ENCODE measurements at places on chromosomes 7 and 10.
A peak's percentile ranks its signal among the peaks of the same experiment; 100 is the strongest.

DNA sequence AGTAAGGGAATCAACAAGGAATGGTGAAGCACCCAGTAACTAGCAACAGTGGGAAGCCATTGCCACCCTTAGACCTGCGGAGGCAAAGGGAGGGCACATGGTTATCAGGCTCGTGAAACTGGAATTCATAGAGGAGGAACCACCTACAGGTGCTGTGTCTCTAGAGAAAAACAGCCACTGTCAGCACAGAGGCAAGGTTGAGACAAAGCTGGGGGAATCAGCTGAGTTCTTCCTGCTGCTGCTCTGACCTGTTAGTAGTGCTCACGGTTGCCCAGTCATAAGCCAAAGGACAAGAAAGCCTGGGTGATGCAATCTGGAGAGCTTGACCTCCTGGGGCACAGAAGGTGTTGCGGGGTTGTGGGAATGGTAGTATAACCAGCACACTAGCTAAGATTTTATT, 110.1 kb downstream of the TPST1 start:
- DNase-seq, result no peak

GRCh38 chr7:102279537-102280400, 6.9 kb upstream of the SH2B2 start:
- peak; percentile 31 for DNase-seq

GRCh38 chr10:43971981-43972380, 323.3 kb upstream of the ZNF32 start:
- DNase-seq, result no peak

GRCh38 chr7:31175672-31176071, 123.6 kb downstream of the ADCYAP1R1 start:
- no peak for DNase-seq

- DNase-seq, result no peak
Measured at GRCh38 chr10:63084690-63085382, 48.3 kb upstream of the NRBF2 start.

- no peak for DNase-seq
Measured at GRCh38 chr10:49258350-49258683, 40.7 kb upstream of the C10orf71 start.

GRCh38 chr7:124322561-124322960, 289.7 kb upstream of the TMEM229A start:
- DNase-seq, result no peak

DNA sequence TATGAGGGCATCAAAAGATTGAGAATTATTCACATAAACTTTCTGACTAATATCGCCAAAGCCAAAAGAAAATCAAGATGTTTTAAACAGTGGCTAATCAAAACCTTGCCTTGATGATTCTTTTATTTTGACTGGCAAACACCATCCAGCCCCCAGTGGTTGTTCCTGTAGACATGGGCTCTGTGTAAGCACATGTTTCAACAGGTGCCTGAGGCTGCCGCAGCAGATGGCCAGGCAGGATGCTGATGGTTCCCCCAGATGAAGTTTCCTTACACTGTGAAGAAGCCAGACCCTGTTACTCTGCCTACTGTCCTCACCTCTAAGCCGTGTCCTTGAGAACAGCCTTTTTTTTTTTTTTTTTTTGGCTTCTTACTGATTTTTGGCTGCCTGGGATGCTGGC, 146.5 kb downstream of the RAB11FIP2 start:
- no peak for DNase-seq

DNA sequence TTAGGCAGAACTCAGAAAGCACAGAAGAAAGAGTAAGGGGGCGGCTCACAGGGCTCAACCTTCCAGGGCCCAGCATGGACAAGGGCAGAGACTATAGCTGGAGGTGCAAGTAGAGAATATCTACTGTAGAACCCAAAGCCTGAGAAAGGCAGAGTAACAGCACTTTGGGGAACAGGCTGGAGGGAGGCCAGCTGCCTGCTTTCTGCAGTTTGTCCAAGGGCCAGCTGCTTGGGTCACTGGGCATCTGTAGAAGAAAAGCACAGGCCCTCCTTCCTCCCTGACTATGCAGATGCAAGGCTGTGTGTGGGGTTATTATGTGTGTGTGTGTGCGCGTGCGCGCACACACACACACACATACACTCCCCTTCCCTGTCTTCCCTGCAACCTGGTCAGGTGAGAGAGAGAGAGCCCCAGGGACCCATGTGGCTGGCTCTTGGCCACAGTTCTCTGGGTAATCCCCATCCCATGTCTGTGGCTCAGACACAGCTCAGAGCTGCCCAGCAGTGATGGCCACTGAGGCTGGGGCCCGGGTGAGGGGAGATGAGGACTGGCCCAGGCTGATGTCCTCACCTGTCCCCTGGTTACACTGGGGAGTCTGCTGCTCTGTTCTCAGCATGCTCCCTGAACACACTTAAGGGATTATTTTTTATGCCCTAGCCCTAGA, 9.0 kb downstream of the ADRA2A start:
- DNase-seq, result no peak

GRCh38 chr7:143375298-143376034, 5.7 kb upstream of the ZYX start:
- no peak for DNase-seq

DNA sequence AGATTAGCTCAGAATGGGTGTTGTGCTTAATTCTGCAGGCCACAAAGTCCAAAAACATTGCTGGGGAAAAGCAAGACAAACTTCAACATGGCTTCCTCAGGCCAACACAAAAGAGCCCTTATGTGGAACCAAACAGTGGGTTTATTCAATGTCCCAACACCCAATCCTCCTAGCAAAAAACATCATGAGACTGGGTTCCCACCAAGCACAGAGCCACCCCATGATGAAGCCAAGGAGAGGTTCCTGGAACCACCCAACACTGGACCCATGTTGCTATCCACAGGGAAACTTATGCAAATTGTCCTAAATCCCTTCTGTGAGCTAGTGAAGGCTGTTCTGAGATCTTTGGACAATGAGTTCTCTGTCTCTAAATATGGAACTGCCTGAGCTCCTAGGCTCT, 24.0 kb downstream of the SLC25A13 start:
- no peak for DNase-seq

DNA sequence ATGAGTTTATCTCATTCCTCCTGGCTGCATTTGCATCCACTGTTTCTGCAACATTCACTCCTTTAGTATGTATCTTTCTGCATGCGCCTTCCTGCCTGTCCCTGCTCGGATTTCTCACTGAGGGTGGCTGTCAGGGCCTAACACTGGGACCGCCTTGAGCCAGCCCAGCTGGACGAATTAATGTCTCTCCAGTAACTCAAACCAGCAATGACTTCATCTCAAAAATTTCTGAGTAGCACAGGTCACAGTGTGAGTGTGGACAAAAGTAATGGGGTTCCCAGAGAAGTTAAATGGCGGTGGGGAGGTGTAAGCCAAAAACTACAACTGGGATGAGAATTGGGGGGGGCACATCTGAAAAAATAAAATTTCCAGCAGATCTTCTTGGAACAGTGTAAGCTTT, 444.0 kb upstream of the MGMT start:
- no peak for DNase-seq

DNA sequence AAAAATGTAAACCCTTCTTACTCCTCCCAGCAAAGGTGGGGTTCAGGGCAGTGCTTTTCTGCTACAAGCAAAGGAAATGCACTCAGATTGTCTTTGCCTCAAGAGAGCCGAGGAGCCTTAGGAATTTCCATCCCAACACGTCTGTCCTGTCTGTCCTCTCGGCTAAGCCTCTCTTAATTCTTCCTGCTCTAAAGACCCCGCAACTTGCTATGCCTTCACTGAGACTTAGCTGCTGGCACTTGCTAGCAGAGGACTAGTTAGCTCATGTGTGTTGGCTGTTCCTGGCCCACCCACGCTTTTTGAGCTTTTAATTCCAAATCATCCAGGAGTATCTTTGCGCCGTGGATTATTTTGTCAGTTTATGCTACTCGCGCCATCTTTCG, 481 bp upstream of the NPM3 start:
- DNase-seq, result no peak

GRCh38 chr7:92708111-92709042, 118.2 kb upstream of the FAM133B start:
- DNase-seq, result no peak

GRCh38 chr7:92717993-92718716, 118.2 kb downstream of the CDK6 start:
- peak; percentile 52 for DNase-seq

DNA sequence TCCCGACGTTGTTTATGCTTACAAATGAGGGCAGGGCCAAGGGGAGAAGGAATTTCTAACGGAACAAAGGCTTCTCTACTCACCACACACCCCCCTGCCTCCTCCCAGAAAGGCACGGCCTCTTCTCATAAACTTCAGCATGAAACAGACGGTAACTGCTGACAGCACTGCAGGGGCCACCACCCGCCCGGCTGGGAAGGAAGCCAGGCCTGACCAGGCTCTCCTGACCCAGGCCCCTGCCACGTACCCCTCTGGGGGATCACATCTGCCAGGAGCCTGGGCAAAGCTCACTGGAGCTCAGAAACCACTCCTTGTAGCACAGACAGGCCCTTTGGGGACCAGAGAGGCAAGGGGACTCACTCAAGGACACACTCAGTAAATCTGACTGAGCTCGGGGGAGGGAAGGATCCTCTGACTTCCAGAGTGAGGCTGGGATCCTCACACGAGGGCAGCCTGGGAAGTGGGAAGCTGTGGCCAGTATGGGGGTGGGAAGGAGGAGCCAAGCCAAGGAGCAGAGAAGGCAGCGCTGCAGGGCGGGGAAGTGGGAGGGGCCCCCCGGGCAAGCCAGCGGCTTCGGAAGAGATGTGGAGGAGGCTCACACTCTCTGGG, 46.1 kb downstream of the ZCCHC24 start:
- no peak for DNase-seq

DNA sequence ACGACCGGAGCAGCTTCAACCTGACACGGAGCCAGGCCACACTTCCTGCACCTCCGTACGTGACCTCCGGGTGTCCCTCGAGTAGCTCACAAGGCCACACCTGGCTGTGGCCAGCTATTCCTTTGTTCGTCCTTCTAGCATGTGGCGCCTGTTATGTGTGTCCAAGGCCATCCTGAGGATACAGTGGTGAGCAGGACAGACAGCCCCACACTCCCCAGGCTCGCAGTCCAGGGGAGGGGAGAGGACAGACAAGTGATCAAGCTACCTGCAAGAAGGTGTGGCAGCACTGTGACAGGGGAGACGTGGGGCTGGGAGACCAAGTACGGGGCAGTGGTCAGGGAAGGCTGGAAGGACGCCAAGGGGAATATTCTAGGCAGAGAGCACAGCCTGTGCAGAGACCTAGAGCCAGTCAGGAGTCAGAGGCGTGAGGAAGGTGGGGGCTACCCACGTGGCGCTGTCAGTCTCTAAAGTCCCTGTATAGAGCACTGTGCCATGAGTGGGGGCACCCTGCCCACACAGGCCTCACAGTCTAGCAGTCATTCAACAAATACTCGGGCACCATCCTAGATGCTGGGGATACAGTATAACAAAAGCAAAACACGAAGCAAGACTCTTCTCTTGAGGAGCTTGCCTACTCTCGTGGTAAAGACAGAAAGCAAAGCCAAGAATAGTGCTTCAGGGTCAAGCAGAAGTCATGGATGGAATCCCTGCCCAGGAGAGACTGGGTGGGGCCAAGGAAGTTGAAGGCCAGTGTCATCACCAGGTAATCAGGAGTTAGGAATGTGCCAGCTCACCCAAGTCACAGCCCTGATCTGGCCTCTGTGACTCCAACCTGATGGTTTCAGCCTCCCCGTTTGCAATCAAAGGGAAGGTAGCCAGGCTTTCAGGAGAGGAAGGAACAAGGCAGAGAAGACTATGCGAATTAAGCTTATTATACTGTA, 58.6 kb downstream of the PROSER2 start:
- no peak for DNase-seq

- no peak for DNase-seq
Measured at GRCh38 chr7:96250776-96251361, 71.0 kb downstream of the SLC25A13 start.

DNA sequence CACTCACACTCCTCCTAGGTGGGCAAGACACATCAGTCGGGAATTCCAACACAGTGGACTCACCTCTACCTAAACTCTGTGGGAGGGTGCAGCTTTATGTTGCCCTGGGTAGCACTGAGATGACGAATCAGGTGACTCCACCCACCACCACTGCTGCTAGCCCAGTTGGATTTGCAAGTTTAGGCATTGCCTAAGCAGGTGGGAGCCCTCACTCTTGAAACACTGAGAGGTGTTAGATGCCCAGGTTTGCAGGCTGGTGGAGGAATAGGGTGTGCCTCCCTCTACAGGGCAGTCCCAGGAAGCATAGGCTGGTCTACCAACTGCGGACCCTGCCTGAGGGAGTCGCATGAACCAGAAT, 708.9 kb downstream of the POM121L12 start:
- no peak for DNase-seq

GRCh38 chr7:113770146-113770738, 148.6 kb downstream of the PPP1R3A start:
- no peak for DNase-seq

DNA sequence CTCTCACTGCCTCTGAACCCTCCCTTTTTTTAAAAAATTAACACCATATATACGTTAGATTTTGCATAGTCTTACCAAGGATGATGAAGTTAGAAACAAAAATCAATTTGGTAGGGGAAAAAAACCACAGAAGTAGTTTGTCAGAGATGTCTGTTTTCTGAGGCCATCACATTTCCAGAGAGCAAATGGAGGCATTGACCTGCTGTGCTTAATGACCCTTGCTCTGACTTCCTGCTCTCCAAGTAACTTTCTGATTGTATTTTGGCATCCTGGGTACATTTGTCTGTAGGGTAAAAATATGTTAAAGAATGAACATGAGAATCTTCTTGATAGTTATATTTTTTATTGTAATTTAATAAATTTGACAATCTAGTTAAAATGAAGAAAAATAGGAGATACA, 140.2 kb downstream of the LCOR start:
- DNase-seq, result no peak

DNA sequence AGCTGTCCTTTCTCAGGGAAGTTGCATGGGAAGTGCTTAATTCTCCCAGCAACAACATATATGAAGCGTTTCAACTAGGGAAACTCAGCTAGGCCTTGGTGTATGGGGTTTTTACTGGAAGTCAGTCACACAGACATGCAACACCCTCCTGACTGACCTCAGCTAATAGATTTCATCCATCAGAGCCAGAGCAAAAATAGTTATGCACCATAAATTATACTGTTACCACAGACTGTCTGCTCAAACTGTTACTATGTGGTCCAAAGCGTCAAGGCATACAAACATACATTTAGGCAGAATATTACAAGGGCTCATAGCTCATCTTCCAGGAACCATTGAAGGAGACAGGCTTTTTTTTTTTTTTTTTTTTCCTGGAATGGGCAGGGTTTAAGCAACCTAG, 417.9 kb downstream of the ANKRD7 start:
- no peak for DNase-seq

DNA sequence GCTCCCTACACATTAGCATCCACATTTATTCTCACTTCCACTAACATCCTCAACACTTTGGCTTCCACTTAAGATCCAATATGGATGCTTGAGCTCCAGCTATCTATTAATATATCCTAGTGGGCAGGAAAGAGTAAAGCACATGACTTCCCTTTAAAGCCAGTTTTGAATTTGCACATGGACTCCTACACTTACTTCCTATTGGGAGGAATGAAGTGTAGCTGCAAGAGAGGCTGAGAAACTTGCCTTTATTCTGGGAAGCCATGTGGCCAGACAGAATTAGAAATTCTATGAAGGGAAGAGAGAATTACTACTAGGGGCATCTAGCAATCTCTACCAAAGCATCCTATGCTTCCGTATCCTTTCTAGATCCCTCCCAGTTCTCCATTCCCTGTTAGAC, 3.0 kb upstream of the TSPAN14 start:
- no peak for DNase-seq

GRCh38 chr7:8215648-8216333, 46.2 kb downstream of the ICA1 start:
- no peak for DNase-seq

All from stimulated activated CD4-positive, alpha-beta T cell treated with anti-CD3 and anti-CD28 coated beads, Interleukin-15, amount 100 ng/mL, for 48 hours (primary cell).